HepG2 (cell line): ENCODE measurements at places on chromosomes 11 and 22. TPM values are rescaled to one million over a fixed set of nuclear protein-coding genes. Genes with fewer than 3 reads are reported as not detected.
A peak's percentile ranks its signal among the peaks of the same experiment; 100 is the strongest.

Gene CARD18
- not detected in 2 replicates for total RNA-seq

Gene SCGB1A1
- total RNA-seq: not detected in 2 replicates

- H3K27ac ChIP-seq: no peak overlapping the region
- H3K4me3 ChIP-seq: no peak overlapping the region
- no peaks in the 10 kb centered on the region; the same call in 1 of the 2 replicates for H3K36me3 ChIP-seq
- DNase-seq: no peak
- no peaks in the 10 kb centered on the region for H3K27me3 ChIP-seq
Observed at GRCh38 chr11:64003807-64004589, 17.8 kb downstream of the OTUB1 start.

DNA sequence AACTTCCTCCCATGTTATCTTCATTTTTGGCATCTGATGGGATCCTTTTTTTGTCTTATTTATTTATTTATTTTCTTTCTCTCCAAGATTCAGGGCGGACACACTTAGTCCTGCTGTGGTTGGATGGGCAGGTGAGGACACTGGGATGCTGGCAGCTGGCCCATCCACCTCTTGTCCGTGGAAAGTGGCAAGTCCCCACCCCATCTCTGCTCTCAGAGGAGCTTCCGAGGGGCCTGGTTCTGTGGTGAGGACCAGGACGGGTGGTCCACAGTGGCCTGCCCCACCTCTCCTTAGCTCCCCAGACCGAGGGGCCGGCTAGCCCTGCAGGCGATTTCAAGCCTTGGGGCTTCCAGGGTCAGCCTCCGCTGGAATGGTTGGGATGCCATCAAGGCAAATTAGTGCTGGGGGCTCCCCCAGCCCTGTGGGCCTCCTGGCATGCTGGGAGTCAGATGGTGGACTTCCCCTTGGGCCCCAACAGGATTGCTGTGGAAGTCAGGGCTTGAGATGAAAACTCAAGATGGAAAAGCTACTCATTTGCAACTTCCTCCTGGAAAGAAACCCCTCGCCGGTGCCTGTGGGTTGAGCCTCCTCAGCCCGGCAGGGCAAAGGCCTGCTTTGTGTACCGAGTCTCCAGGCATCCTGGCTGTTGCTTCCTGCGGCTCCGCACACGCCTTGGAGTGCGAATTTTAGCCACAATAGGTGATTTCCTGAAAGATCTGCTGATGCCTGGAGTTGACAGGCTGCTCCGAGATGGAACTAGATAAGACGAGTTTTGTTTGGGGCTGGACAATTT lies 31.2 kb upstream of the LINC01488 start:
- no peaks in the 10 kb centered on the region for H3K36me3 ChIP-seq
- H3K27ac ChIP-seq: no peak overlapping the region
- DNase-seq: no peak
- H3K4me1 ChIP-seq: peaks cover 24% of the 10 kb centered on the region
- H3K4me3 ChIP-seq: no peak overlapping the region
- no peaks in the 10 kb centered on the region for H3K27me3 ChIP-seq

DNA sequence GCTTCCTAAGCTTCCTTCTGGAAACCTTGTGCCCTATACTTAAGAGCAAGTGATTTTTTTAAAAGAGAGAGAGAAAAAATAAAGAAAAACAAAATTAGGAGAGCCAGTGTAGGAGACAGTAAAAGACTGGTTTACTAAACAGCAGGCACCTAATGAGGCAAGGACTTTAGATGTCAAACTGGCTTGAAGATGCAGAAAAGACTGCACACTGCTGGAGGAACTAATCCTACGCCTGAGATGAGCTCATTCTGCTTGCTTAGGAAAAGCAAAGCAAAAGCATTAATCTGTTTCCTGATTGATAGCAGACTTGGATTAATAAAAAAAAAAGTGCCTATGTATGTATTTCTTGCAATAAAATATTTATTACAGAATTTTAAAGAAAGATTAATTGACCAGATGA lies 113.6 kb upstream of the SEZ6L start:
- H3K27ac ChIP-seq: no peak overlapping the region
- no peaks in the 10 kb centered on the region for H3K36me3 ChIP-seq
- no peaks in the 10 kb centered on the region for H3K4me1 ChIP-seq

DNA sequence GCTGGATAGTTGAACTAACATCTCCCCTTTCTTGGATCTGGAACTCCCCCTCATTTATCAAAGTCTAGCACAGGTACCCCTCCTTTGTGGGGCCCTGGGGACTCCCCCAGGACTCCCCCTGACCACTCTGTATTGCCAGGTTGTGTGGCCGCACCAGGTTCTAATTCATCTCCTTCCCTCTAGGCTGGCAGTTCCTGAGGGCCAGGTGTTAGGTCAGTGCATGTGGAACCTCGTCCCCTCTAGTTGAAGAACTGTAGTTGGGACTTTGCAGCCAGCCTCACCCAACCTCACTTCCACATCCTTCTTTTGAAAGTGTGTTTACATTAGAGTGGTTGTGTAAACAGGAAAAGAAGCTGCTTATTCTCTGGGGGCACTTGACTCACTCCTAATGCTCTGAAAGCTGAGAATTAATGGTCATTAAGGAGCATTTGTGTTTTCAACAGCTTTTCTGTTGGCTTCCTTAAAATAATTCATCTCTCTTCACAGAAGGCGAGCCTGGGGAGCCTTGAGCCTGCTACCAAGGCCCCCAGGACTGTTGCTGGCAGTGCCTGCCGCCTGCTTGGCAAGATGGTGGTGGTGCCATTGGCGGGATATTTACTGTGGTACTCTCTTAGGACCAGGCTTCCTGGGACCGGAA lies 11.8 kb downstream of the UPB1 start:
- no peaks in the 10 kb centered on the region for H3K36me3 ChIP-seq
- peak; percentile 75 for DNase-seq
- H3K27ac ChIP-seq: peak overlapping the region; percentile 99
- H3K4me3 ChIP-seq: peak overlapping the region; percentile 54
